ENCODE measurements at places on chromosomes 11 and 22.

DNA sequence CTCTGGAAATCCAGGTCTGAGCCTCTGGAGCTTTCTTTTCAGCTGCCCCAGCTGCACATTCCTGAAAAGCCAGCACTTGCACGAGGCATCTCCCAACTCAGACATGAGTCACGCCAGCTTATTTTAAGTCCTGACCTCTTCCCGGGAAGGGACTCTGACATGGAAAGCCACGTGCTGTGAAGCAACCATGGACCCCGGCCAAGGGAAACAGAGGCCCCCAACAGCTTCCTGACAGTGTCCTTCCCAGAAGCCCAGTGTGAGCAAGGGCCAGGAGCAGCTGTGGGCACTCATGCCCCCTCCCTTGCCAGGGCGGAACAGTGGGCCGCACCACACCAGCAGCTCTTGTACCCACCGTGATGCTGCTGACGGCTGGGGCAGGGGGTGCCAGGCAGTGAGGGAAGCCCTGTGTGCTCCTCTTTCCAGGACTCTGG, 118.8 kb upstream of the CADM1 start:
- no peak for DNase-seq

- no peak for DNase-seq
Measured at GRCh38 chr22:35746248-35746647, 28.6 kb downstream of the APOL5 start.

DNA sequence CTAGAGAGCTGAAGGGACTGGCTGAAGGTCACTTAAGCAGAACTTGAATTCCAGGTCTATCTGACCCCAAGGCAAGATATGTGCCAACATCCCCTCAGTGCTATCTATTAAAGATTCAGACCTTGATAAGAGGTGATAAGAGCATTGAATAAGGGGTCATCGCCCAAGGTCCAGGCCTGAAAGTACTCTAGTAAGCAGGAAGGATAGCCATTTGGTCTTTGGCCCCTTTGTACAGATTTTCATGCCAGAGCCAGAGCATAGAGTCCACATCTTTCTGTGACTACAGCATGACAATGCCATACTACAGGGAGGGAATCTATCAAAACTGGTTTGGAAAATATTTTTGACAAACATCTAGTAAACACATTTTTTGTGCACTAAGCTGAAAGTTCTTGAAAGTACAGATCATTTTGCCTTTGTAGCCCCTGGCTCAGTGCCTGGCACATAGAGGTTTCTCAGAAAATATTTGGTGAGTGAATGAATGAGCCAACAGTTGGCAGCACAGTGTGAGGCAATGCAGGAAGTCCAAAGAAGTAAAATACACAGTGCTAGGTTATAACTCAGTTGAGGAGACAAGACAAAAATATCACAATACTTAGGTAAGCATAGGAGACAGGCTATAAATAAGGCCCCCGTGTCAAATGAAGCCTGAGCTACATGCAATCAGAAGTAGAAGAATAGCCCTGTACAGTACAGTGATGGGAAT, 15.1 kb upstream of the RRAS2 start:
- DNase-seq: no peak

GRCh38 chr11:6319001-6319703, 1.1 kb downstream of the CAVIN3 start:
- no peak for DNase-seq

DNA sequence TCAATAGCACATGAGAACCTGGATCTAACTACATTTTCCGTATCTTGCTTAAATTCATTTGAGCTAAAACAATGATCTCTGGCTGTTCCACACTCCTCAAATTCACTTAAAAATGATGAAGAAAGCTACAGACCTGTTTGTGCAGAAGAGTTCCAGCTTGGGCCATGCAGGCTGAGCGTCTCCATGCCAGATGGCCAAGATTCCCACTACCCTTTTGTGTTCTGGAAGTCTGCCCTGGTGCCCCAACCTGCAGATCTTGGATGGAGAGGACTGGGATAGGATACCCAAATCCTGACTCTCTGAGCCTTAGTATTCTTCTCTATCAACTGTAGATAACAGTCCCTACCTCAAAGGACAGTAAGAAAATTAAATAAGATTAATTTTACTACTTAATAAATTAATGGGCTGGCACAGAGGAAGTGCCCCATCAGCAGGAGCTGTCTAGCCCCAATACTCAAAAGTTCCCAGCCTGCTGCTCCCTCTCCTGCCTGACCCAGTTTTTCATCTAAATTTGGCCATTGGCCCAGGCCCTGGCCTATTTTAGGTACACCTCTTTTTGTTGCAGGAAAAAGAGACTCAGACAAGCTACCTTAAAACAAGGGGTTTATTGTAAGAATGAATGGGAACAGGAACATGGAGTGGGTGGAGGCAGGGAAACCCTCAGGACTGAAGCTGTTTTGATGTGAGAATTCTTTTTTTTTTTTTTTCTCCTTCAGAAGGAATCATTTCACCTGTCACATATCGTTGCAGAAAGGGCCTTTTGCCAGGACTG, 81.4 kb upstream of the GRK3 start:
- DNase-seq: no peak

DNA sequence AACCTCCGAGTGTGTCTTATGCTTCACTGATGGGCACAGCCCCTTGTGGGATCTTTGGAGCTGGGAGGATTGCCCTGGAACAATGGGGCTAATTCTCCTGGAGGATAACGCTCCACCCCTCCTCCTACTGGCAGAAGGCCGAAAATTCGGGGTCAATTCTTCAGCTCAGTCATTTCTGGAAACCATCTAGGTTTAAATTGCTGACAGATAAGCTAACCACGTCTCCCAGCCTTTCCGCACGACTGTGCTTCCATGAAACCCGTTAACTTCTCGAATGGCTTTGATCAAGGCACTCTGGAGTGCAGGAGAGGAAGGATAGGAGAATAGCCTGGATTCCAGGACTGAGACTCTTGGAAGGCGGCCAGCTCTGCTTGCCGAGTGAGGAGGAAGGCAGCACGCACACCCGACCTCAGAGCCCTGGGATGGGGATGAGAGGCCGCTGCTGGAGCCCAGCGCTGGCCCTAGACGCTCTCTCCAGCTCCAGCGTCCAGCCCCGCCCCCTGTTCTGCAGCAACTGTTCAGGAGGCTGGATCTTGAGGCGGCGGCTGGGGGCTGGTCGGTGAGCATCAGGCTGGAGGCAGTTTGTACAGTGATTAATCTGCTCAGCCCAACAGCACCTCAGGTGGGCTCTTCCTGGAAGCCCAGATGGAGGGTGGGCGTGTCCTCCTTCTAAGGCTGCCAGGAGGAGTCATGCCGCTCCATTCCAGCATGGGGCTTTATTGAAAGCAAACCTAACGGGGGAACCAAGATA, 176.7 kb upstream of the NCAM1 start:
- DNase-seq: peak; percentile 26

- no peak for DNase-seq
Measured at GRCh38 chr11:31500560-31500959, 8.9 kb downstream of the IMMP1L start.

GRCh38 chr22:38504731-38505540, 1.2 kb downstream of the DDX17 start:
- DNase-seq: peak; percentile 81

- no peak for DNase-seq
Measured at GRCh38 chr11:110713449-110713776, 1.2 kb upstream of the ARHGAP20 start.

GRCh38 chr11:11985016-11985715, 23.3 kb downstream of the DKK3 start:
- no peak for DNase-seq

- DNase-seq: no peak
Measured at GRCh38 chr11:94128291-94128745, 323 bp upstream of the PANX1 start.

GRCh38 chr22:28002181-28002700, 83.2 kb upstream of the PITPNB start:
- DNase-seq: no peak

- DNase-seq: no peak
Measured at GRCh38 chr11:95977534-95978174, 53.7 kb upstream of the MTMR2 start.

- DNase-seq: peak; percentile 26
Measured at GRCh38 chr11:33941637-33942160, 49.8 kb upstream of the LMO2 start.

- DNase-seq: no peak
Measured at GRCh38 chr11:100734743-100735527, 47.8 kb downstream of the ARHGAP42 start.

DNA sequence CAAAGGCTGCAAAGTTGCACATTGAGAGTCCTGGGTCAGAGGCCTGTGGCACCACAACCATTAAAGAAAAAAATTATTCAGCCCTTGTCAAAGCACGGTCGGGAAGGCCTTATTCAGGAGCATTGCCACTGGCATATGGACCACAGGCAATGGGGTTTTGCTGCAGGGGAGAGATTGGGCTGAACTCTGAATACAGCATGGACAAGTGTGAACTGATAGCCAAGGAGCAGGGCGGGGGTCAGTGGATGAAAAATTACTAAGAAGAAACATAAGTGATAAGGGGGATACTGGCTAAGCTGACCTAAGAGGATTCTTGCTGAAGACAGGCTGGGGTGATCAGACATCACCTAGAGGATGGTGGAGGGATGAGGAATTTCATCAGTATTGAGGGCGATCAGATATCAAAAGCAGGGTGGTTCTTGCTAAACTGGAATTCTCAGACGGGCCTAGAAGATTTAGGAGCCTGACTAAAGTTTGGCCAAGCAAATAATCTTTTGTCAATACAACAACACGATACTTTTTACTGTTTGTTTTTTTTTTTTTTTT, 3.3 kb upstream of the DGCR8 start:
- DNase-seq: no peak

DNA sequence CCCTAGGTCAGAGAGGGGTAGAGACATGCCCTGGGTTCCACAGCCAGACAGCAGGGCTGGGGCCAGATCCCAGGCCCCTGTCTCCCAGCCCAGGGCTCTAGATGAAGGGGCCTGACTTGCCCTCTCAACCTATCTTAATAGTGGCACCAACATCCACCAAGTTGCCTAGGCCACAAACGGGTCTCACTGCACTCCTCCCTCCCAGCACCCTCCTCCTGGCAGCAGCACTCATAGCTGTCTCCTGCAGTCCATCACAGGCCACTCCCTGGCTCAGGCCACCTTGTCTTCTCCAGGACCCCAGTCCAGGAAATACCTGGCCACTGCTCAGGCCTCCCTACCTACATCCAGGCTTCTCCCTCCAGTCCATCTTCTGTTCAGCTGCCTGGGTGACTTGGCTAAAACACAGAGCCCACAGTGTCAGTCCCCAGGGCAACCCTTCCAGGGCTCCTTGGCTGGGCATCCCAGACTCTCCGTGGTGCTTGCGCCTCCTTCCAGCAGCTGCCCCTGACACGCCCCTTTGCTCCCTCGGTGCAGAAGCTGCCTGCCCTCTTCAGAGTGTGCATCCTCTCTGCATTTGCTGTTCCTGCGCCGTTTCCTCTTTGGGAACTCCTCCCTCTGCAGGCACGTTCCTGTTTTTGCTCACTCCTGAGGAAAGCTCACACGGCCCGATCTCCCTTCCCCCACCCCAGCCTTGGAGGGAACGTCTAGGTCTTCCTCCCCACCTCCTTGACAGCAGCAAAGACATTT, 40.5 kb downstream of the LRRC32 start:
- DNase-seq: no peak

DNA sequence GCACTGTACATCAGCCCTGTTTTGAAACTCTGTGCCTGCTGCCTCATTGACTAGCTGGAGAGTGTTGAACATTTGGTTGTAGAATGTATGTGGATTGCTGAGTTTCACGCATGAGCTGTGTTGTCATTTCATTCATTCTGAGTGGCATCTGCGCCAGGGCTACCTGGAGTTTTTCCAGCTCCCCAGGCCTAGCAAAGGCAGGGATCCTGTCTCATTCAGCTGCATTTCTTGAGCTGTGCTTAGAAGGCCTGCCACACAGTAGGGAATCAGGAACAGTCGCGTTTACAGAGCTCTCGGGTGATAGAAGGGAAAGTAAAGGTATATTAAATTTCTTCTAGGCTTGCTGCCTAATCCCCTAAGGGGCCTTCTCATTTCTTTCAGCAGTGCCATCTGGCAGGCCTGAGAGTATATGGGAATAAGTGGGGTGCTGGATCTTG, 44.3 kb downstream of the PTPRJ start:
- no peak for DNase-seq

DNA sequence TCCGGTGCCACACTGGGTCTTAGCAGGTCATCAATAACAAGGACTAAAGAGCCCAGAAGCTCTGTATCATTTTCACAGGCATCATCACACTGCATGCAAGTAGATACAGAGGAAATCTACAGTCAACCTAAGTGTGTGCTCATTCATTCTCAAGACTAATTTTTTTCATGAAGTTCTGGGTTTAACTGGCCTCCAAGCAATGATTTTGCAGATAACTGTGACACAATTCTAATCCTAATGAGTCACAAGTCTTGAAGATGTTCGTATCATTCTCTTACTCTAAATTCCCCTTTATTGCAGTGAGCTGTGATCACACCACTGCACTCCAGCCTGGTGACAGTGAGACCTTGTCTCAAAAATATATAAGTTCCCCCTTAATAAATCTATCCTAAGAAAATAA, 2.5 kb downstream of the OR52W1 start:
- DNase-seq: no peak

GRCh38 chr11:117900121-117900648, 23.7 kb upstream of the FXYD6 start:
- DNase-seq: no peak

GRCh38 chr11:68441466-68442230, 18.9 kb upstream of the PPP6R3 start:
- DNase-seq: no peak

DNA sequence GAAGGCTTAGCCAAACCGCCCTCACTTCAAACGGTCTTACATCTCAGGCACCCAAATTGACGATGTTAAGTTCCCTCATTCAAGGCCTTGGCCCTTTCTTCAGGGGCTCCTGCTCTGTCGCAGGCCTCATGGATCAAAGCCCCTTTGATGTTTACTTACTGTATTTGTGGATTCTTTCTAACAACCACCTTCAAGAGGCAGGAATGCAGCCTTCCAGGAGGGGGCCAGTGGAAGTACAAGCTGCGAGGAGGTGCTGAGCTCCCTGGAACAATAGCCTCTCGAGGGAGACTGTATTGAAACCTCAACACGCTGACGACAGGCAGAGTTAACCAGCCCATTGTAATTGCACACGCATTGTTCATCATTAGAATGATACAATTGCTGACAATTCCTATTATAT, 209.1 kb downstream of the ST3GAL4 start:
- no peak for DNase-seq

DNA sequence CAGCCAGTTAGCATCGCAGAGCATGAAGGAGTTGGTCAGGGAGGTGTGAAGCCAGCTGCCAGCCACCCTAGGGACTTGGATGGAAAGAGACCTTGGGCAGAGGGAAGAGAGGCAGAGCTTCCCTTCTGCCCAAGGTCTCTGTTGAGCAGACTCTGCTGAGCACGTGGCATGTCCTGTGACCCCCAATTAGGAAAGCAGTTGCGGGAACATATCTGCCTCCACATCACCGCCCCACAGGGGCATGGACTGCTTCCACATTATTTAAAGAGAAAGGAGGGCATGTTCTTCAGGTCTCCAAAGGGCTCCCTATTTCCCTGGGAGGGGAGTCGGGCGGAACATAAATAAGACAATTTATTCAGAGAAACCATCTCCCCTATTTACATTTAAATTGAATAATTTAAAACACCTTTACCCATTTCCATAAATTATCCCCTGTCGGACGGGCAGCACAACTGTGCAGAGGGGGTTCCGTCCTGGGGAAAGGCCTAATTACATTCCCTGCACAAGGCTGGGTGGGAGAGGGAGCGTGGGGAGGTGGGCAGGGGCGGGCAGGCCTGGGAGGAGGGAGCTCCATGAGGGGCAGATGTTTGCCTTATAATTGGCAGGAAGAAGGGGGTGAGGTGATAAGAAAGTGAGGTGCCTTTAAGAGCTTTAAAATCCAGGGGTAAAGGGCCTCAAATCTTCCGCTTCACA, 88.8 kb upstream of the THY1 start:
- no peak for DNase-seq

Measured in activated CD8-positive, alpha-beta memory T cell treated with anti-CD3 and anti-CD28 coated beads for 24 hours (primary cell).